Hepatocyte (in vitro differentiated cells): ENCODE measurements at places on chromosomes 7 and 10. TPM values are rescaled to one million over a fixed set of nuclear protein-coding genes. Genes with fewer than 3 reads are reported as not detected.

The GIMAP7 gene
- 0.12 and 0.33 TPM in 2 replicates for total RNA-seq

The TMEM130 gene
- total RNA-seq, result 0.90 and 1.4 TPM in 2 replicates

The CHPF2 gene
- total RNA-seq, result 36.9 and 51.0 TPM in 2 replicates

The LIPN gene
- 0.17 TPM in 1 of 2 replicates, not detected in the other for total RNA-seq

- DNase-seq, result no peak
Measured at GRCh38 chr10:32205670-32206069, 141.3 kb downstream of the EPC1 start.

GRCh38 chr7:33185786-33186185, 56.4 kb downstream of the BBS9 start:
- peak; percentile 56 for DNase-seq

DNA sequence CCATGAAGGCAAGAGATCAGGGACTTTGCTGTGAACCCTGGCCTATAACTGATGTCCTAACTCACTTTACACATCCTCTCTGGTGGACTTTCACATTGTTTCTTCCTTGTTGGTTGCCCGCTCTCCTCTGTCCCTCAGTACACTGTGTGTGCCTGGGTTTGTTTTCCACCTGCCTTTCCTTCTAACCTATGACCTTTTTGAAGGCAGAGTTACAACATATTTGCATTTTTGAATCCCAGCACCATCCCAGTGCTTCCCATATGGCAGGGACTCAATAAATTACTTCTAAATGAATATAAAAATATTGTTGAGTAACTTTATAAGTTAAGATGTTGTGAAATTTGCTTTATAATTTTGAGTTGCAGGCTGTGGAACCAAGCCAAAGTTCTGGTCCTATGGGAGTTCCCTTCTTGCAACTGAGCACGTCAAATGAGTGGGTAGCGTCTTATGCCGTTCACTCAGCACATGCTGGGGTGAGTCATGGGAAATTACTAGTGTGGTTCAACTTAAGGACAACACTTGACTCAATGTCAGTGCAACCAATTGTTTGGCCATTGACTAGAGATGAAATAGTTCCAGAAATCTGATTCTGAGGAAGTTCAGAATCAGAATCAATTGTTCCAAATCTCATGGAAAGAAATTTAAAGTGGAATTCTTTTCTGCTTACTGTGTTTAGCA, 250.9 kb downstream of the TWIST1 start:
- DNase-seq, result peak; percentile 54

- no peak for DNase-seq
Measured at GRCh38 chr7:95046494-95047240, 139.3 kb downstream of the PPP1R9A start.

DNA sequence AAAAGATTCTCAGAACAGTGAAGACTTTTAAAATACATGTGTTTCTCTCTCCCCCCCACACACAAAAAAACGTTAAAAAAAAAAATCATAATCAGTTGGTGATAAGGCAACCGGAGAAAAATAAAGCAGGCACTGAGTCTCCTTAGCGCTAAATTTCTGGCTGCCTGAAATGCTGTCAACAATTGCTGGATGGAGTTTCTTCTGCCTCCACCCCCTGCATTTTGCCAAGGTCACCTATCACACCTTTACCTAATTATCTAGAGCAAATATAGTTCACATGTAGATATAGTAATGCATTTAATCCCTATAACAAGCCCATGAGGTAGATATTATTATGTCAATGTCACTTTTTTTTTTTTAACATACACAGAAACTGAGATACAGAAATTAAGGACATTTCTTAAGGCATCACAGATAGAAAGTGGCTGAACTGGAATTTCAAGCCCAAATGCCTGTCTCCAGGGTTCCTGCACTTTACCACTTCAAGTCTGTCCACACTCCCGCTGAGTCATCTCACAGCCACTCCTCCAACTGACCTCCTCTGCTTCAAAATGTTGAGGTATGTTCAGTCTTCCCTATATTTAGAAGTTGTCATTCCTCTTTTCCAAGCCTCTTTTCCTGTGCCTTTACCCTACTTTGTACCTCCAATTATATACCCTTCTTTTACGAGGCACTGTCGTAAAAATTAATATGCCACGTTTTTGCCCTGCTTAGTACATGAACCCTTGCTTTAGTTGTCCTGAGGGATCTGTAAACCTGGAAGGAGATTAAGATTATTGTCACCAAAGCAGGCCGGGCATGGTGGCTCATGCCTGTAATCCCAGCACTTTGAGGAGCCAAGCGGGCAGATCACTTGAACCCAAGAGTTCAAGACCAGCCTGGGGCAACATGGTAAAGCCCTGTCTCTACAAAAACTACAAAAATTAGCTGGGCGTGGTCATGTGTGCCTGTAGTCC, 72.8 kb upstream of the MPP7 start:
- DNase-seq, result peak; percentile 51

GRCh38 chr7:94529516-94529915, 19.9 kb downstream of the CASD1 start:
- no peak for DNase-seq

- DNase-seq, result peak; percentile 83
Measured at GRCh38 chr10:118241229-118242137, 100.6 kb downstream of the FAM204A start.

GRCh38 chr7:30474893-30475292, 3.7 kb downstream of the NOD1 start:
- no peak for DNase-seq

GRCh38 chr10:79468841-79469585, 23.6 kb upstream of the ZCCHC24 start:
- no peak for DNase-seq

DNA sequence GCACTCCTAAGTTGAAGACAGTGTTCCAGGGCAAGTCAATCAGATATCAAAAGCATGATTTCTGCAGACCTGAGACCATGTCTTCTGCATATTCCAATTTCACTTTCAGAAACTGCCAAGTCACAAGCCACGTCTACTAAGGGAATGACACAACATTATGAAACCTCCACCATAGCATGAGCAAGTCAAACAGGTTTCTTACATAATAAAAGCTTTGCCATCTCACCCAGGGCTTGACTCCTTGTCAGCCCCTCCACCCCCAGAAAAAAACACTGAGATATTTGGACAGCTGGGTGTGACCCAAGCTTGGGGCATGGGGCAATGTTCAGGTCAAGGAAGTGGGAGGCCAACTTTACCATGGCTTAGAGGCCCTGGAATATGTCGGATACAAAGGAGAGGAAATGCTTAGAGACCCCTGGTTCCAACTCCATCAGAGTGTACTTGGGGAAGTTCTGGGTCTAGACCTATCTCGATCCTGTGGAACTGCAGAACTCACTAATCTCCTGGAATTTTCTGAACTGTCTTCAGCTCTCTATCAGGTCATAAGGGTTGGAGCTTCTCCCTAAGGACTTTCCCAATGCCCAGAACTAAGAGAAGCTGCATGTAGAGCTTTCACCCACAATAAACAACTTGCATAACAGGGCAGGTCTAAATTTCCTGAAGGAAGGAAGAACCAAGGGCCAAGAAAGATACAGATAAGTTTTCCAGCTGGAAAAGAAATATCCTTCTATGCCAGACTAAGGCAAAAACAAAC, 80.6 kb upstream of the NAMPT start:
- DNase-seq, result peak; percentile 48

DNA sequence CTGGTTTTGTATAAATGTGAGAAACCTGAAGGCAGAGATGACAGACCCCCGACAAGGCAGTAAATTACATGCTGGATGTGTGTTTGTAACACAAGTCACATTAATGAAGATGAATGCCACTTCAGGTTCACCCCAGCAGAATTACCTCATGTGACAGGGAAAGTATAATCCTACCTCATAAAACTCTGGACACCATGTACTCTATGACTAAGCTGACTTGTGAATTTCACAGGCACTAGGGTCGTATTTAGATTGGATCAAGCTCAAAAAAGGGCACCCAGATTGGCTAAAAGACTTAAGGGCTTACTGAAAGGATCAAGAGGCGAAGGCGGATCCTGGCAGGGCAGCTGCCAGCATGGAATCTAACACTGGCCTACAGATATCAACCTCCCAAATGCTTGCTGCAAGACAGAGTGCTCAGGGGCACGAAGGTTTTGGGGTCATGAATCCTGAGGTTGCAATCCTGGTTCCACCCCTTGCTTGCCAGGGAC, 161.4 kb downstream of the PIP4K2A start:
- DNase-seq, result peak; percentile 72

DNA sequence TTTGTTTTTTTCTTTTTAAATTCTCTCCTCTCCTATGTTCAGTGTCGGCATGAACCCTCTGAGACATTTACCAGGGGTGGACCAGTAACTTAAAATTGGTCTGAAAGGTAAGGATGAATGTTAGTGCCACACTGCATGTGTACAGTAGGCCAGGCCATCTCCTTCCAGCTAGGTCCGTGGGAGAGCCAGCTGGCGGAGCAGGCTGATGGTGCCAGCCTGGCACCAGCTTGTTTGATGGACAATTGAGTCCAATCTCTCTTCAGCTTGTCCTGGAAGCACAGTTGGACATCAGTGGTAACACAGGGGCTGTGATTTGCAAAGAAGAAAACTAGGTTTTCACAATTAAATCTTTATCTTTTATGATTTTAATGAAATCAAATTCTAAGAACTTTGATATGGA, 136.5 kb downstream of the CNNM2 start:
- DNase-seq, result no peak

DNA sequence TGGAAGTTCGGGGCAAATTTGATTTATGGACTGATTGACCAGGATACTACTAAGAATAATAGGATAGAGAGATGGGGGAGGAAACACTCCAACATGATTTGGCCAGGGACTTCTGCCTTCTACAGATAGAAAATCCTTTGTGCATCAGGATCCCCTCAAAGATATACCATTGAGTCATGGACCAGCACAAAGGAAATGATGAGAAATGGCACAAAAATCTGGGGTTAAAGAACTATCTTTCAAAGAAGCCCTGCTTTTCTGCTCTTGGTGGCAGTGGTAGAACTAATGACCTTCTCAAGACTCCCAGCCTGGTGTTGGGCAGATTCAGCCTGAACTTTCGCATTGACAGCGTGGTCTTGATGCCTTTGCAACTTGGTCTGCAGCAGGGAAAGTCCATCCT, 27.6 kb upstream of the LAMB1 start:
- DNase-seq, result no peak

DNA sequence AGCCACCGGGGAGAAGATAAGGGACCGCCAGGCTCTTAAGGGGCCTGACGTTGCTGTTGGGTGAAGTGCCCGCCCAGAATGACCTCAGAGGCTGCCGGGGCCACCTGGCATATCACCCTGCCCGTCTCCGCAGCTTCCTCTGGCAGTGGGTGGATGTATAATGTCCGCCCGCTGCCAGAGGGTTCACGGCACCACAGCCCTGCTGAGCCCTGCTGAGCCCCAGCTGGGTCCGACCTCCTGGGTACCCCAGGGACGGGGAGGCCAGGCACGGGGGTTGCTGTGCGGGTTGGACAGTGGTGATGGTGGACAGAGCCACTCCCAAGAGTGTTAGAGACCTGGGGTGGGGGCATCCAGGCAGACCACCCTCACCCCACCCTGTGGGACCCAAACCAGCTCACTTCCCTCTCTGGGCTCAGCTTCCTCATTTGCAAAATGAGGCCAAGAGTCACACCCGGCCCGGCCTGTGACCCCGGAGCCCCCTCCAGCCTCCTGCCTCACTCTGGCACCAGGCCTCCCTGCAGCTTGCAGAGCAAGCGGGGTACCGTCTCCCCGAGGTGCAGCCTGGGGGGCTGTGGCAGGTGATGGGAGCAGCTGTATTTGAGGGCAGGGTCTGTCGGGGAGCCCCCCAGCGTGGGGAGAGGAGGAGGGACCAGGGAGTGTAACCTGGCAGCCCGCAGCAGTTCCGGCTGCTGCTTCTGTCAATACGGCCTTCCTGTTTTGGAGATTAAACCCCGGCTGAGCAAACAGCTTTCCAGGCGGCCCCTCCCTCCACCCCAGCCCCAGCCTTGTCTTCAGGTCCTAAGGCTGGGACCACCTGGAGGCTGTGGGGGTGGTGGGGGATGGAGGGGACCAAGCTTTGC, 8.4 kb upstream of the LFNG start:
- DNase-seq, result no peak

- DNase-seq, result no peak
Measured at GRCh38 chr7:155213385-155213784, 84.3 kb upstream of the INSIG1 start.

DNA sequence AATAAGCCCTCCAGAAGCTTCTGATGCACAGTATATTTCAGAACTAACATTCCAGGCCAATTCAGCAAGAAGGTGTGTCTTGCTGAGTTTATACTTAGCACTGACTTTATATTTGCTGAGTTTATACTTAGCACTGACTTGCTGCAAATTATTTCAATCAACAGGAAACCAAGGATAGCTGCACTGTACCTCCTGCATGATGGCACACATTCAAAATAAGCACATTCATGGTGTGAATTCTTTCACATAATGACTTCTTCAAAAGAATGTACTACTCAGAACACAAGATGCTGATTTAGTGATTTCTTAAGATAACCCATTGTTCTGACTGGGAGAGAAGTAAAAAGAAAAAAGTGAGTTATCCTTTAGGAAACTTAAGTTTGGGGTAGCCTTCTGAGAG, 52.0 kb downstream of the JAZF1 start:
- DNase-seq, result no peak

DNA sequence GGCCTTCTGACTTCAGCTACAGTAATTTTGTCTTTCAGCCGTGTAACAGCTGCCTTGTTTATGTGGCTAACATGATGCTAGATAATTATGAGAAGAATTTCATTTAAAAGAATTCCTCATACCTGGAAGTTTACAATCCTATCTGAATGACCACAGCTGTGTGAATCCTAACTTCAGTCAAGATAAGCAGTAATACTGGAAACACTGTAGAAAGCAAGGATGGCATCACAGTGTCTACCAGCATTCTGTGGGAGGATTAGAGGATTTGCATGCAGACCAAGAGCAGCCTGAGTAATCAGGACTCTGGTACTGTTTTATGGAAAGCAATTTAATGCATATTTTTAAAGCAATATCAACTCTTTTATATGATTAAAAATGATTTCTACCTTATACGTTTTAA, 282.4 kb downstream of the EXOC4 start:
- peak; percentile 16 for DNase-seq

DNA sequence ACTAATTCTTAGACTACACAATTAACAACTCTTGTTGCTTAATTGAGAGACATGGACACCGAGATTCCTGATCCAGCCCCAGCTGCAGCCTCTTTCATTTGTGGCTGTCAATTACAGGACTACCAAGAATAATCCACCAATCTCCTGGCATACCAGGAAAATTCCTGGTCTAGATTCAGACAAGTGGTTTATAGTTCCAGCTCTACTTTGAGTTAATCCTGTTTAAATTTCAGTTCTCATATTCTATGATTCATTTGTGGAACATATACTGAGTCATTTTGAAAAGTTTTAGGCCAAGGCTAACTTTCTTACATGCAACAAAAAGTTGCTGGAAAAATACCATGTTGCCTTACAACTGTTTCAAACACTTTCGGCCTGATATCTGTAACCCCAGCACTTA, 253.5 kb downstream of the MAGI2 start:
- no peak for DNase-seq

DNA sequence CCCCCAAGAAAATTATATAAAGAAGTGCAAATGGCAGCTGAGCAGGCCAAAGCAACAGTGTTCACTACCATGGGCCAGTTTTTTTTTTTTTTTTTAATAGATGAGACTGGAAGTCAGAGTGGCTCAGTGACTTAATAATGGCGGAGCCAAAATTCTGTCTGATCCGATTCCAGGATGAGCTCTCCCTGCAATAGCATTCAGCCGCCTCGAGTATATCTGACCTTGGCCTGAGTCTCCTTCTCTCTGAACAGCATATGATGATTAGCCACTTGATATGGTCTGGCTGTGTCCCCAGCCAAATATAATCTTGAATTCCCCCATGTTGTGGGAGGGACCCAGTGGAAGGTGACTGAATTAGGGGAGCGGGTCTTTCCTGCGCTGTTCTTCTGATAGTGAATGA, 76.7 kb upstream of the PRLHR start:
- no peak for DNase-seq
